ENCODE measurements at places on chromosomes 3 and 15.

GRCh38 chr3:12768579-12769527, 9.8 kb upstream of the TMEM40 start:
- DNase-seq = no peak

DNA sequence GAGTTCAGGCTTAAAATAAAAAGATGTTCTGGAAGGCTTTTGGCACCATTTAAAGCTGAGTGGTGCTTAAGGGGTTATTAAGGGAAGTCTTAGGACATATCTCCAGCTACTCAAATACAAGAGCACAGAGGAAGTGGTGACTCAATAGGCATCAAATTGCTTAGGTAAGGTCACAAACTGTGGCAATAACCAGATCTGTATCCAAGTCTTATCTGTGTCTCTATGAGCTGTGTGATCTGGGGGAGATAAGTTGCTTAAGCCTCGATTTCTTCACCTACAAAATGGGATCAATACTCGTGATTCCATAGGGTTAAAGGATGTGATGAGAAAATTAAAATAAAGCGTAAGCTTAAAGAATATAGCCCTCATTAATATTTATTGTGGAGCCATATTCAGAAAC, 7.6 kb downstream of the HDC start:
- DNase-seq = no peak

GRCh38 chr15:99476413-99477222, 89.2 kb upstream of the MEF2A start:
- DNase-seq = no peak

DNA sequence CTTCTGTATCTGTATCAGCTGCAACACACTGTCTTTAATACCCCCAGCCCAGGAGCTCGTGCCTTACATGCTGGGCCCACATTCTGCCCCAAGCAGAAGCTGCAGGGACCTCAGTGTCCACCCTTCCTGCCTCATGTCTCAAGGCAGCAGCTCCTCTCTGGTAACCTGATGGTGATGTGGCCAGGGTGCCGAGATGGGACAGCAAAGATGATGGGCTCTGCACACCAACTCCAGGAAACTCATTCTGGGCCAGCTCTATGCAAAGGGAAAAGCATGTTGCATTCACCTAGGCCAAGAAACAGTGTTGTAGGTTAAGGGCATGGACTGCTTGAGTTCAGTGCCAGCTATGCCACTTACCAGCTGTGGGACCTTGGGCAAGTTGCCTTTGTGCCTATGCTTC, 79.5 kb upstream of the PRR23C start:
- DNase-seq = no peak

DNA sequence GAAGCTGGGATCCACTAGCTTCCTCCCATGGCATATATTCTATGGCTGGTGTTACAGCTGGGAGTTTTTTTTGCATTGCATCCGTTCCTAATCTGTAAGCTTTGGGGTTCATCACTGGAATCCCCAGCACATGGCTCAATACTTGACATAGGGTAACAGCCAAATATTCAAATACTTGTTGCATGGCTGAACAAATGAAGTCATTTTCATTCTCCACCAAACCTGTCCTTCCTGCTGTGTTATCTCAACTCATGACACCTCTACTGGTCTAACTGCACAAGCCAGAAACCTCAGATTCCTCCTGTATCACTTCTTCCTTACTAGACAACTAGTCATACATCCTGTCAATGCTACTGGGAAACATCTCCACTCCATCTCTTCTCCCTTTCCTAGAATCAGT, 43.4 kb downstream of the ST3GAL6 start:
- no peak for DNase-seq

DNA sequence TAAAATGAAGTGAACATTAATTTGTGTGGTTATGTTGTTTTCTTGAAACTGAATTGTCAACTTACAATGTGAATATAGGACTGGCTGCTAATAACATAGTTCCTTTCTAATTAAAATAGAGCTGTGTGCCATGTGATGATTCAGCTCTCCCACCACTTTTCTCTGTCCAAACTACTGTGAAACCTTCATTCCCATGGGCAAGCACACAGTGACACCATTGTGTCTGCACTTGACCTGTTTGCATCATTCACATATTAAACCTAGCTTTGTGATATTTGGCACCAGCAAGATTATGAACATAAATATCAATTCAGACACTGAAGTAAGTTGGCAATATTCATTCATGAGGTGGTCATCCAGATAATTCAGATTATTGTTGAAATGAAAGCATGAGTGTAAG, 78.8 kb upstream of the TCF12 start:
- no peak for DNase-seq

GRCh38 chr15:58459560-58459959, 27.8 kb downstream of the LIPC start:
- DNase-seq = no peak

DNA sequence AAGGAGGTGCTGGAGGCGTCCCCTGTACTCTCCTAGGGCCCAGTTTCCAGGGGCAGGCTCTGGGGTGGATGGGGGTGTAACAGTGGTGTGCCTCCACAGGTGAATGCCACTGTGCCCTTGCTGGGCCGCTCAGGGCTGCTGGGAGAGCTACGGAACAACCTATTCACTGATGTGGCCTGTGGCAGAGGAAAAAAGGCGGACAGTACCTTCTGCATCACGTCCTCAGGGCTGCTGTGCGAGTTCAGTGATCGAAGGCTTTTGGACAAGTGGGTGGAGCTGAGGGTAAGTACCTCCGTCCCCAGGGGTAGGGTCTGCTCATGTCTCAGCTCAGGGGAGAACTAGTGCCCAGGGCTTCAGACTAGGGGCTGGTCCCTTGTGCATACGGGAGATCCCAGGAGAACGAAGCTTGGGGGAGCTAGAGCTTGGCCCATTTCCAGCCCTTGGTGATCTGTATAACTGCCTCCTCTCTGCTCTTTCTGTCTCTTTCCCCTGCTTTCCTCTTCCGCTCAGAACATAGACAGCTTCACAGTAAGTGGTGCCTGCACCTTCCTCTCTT, 15.0 kb upstream of the JMJD7 start:
- DNase-seq = no peak

DNA sequence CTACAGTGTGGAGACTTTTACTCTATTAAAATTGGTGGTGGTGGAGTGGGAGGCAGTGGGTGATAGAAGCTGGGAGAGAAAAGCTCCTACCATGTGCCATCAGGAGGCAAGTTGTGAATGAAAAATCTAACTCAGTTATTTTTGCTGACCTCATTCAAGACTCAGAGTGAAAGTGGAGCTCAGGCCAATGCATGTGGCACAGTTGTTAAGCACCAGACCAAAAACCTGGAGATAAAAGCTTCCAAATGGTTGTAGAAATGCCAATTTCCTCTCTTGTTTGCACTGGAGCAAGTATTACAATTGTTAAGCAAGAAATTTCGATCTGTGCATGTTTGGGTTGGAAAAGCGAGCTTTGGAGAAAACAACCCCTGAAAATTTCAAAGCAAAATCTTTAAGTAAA, 81.5 kb upstream of the PRICKLE2 start:
- no peak for DNase-seq

DNA sequence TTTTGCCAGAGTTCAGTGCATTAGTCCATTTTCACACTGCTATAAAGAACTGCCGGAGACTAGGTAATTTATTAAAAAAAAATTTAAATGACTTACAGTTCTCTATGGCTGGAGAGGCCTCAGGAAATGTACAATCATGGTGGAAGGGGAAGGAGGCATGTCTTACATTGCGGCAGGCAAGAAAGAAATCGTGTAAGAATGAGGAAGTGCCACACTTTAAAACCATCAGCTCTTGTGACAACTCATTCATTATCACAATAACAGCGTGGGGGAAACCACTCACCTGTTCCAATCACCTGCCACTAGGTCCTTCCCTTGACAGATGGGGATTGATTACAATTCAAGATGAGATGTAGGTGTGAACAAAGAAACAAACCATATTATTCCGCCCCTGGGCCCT, 1361.4 kb downstream of the NSUN3 start:
- no peak for DNase-seq

- DNase-seq = peak; percentile 55
These were observed 2.6 kb upstream of the FOXP1 start for GRCh38 chr3:71585887-71586809.

GRCh38 chr3:156751461-156752025, 74.6 kb upstream of the LEKR1 start:
- DNase-seq = no peak

All from CD4-positive, alpha-beta T cell treated with Interleukin-4 for 4 hours (primary cell).